ENCODE measurements at places on chromosomes 7 and 10.
A peak's percentile ranks its signal among the peaks of the same experiment; 100 is the strongest.

DNA sequence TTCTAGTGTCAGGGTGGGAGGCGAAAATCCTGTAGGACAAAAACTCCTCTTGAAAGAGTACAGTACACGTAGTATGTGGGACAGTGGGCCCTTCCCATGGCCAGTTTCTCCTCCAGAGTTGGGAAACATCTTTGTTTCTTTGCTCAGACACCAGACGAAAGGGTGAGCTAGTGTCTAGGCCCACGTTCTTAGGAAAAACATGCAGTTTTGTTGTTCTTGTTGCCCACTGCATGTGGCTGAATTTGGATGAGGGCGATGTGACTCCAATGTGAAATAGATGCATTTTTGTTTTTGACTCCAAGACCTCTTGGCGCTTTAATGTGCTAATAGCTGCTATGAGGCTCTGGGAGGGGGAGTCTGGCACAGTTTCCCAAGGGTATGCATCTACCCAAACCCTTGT lies 100.8 kb downstream of the ATXN7L1 start:
- no peaks in the 10 kb centered on the region for H3K4me1 ChIP-seq
- no peaks in the 10 kb centered on the region for H3K27me3 ChIP-seq
- H3K4me3 ChIP-seq: no peak overlapping the region
- H3K36me3 ChIP-seq: no peaks in the 10 kb centered on the region

DNA sequence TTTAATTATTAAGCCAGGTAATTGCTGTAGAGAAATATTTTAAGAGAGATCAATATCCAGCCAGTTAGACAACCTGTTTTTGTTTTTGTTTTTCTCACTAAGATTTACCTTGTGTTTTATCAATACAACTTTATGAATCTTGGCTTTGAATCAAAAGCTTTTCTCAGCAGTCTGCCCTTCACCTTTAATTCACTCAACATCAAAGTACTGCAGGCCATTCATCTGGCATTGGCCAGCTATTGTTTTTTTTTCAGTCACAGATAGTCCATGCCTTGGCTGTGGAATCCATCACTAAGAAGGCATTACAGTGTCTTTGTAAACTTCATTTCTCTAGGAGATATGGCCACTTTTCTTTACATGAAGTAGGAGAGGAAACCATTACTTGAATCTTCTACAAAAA lies 20.2 kb downstream of the SGCE start:
- DNase-seq: no peak
- peaks cover 7% of the 10 kb centered on the region for H3K4me1 ChIP-seq
- no peaks in the 10 kb centered on the region for H3K36me3 ChIP-seq
- no peak overlapping the region for H3K27ac ChIP-seq
- H3K27me3 ChIP-seq: no peaks in the 10 kb centered on the region

DNA sequence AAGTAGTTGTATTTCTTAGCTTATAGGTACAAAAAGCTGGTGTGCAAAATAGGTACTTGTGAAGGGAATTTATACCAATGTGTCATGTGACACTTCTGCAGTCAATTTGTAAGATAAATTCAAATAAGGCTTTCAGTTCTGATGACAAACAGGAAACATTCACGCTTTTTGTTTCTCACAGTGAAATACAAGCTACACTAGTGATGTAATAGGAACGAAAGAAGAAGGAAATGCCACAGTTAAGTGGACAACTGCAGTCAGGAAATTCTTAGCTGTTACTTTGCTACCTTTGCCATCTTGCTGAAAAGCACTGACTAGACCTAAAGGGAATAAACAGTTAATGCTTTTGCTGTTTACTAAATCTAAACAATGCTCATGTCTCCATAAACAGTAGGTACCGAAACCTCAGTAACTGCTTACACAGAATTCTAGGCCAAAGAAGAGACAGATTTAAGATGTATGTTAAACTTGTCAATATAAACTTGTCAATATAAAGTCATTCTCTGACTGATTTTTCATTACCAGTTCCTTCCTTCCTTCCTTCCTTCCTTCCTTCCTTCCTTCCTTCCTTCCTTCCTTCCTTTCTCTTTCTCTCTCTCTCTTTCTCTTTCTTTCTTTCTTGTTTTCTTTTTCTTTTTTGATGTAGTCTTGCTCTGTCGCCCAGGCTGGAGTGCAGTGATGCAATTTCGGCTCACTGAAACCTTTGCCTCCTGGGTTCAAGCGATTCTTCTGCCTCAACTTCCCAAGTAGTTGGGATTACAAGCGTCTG lies 10.1 kb downstream of the OTUD1 start:
- no peaks in the 10 kb centered on the region for H3K27me3 ChIP-seq
- no peaks in the 10 kb centered on the region for H3K36me3 ChIP-seq
- H3K4me3 ChIP-seq: no peak overlapping the region
- H3K27ac ChIP-seq: no peak overlapping the region
- peaks cover 3% of the 10 kb centered on the region for H3K4me1 ChIP-seq

DNA sequence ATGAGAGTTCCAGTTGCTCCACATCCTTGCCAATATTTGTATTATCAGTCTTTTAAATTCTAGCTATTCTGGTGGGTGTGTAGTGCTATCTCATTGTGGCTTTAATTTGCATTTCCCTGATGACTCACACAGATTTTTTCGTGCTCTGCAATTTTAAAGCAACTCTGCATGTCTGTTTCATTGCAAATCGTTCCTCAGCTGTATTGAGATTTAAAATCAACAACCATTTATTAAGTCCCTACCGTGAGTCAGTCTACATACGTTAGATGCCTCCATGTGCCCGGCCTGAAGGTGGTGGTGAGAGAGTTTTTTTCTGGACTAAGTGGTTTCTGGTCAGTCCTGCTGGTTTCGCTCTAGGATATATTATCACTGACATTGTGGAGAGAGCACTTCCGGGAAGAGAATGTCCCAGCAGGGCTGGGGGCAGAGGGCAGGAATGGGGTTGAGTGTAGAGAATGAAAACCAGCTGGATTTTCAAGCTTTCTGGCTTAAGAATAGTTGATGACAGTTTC lies 8.4 kb upstream of the HYCC1 start:
- no peak for DNase-seq
- no peaks in the 10 kb centered on the region for H3K36me3 ChIP-seq
- no peak overlapping the region for H3K4me3 ChIP-seq
- H3K27ac ChIP-seq: no peak overlapping the region
- H3K27me3 ChIP-seq: no peaks in the 10 kb centered on the region
- peaks cover 20% of the 10 kb centered on the region for H3K4me1 ChIP-seq

DNA sequence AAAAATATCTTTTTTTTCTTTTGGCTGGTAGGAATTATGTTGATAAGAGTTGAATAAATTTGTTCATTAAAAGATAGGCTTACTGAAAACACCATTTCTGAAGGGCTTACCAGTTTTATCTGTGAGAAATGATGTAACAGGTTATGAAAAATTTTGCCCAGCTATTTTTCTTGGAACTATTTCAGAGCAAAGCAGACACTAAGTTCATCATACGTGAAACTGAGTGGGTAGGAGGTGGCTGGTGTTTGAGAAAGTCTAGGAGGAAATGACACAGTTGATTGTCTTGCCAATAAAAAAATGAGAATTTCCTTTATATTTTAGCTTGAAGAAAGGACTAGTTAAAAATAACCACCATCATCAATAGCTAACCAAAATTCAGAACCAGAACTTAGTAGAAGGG lies 6.2 kb upstream of the MRC1 start:
- H3K27ac ChIP-seq: no peak overlapping the region
- H3K27me3 ChIP-seq: no peaks in the 10 kb centered on the region
- no peaks in the 10 kb centered on the region for H3K4me1 ChIP-seq
- DNase-seq: no peak
- H3K4me3 ChIP-seq: no peak overlapping the region

DNA sequence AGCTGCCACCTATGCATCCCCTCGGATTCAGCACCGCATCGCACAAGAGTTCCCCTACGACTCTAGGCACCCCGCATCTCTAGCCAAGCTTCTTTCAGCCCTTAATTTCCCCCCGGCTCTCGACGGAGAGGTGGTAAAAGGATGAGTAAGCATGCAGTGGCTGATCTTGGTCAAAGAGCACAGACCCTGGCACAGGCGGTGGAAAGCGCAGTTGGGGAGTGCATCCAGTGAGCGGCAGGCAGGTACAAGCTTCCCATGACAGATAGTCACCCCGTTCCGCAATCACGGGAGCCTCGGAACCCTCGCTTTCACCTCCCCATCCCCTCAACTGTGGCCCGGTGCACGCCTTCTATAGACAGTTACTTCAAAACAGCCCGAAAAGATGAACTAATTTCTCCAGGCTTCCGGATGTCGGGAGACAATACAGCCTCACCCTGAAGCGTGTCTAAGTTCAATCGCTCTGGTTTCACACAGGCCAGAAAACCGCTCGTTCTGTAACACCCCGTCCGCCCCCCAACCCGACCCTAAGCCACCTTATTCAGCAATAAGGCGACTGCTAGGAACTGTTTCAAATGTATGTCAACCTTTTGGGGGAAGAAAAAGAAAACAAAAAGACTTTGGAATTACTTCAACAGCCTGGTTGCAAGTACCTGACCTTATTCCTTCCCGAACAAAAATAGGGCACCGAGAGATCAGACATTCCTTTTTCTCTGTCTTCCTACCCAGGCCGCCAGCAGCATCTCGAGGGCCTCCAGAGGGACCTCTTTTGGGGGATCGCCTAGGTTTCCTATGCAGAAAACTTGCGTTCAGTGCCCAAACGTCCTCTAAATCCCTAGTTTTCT lies 1.4 kb downstream of the RHEB start:
- no peak for DNase-seq
- H3K4me1 ChIP-seq: peaks cover 40% of the 10 kb centered on the region
- H3K27ac ChIP-seq: peak overlapping the region; percentile 98
- H3K27me3 ChIP-seq: no peaks in the 10 kb centered on the region
- H3K36me3 ChIP-seq: no peaks in the 10 kb centered on the region
- H3K4me3 ChIP-seq: peak overlapping the region; percentile 95

GRCh38 chr7:44276571-44277221 lies 48.7 kb downstream of the CAMK2B start:
- H3K4me1 ChIP-seq: no peaks in the 10 kb centered on the region
- no peaks in the 10 kb centered on the region for H3K27me3 ChIP-seq
- no peak overlapping the region for H3K27ac ChIP-seq

- H3K4me3 ChIP-seq: no peak overlapping the region
- H3K27ac ChIP-seq: no peak overlapping the region
- no peaks in the 10 kb centered on the region for H3K36me3 ChIP-seq
Measured at GRCh38 chr7:84686373-84686772, 491.8 kb upstream of the SEMA3A start.

- no peaks in the 10 kb centered on the region for H3K27me3 ChIP-seq
- H3K27ac ChIP-seq: no peak overlapping the region
- DNase-seq: no peak
- H3K4me1 ChIP-seq: peaks cover 3% of the 10 kb centered on the region
- H3K36me3 ChIP-seq: no peaks in the 10 kb centered on the region
- H3K4me3 ChIP-seq: no peak overlapping the region
Measured at GRCh38 chr10:48555310-48556042, 49.4 kb downstream of the ARHGAP22 start.

DNA sequence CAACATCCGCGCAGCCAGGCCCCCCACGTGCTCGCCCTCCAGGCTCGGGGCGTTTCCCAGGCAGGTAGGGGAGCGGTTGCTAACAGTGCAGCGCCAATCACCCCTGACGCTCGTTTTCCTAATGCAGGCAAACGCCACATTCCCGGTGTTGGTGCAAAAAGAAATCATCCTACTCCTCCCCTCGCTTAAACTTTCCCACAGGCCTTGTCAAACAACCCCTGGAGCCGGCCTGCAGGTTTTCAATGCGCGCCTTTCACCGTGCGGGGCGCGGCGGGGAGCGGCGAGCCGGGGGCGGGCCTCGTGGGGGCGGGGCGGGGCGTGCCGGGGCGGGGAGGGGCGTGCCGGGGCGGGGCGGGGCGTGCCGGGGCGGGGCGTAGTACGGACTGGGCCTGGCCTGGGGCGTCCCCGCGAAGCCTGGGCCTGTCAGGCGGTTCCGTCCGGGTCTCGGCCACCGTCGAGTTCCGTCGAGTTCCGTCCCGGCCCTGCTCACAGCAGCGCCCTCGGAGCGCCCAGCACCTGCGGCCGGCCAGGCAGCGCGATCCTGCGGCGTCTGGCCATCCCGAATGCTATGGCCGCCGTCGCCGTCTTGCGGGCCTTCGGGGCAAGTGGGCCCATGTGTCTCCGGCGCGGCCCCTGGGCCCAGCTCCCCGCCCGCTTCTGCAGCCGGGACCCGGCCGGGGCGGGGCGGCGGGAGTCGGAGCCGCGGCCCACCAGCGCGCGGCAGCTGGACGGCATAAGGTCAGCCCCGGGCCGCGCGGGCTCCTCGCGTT lies at the start of gene ECHDC3:
ECHDC3 (plus strand) TSS at position 374 of the 770 bp plus-strand sequence; CDS start at position 569, 195 bp downstream.
- no peak within 1 kb of the TSS for H3K27ac ChIP-seq
- no peak for DNase-seq
- no peaks in the 10 kb centered on the region for H3K4me1 ChIP-seq
- no peaks in the 10 kb centered on the region for H3K27me3 ChIP-seq
- H3K4me3 ChIP-seq: peak within 1 kb of the TSS; percentile 71

DNA sequence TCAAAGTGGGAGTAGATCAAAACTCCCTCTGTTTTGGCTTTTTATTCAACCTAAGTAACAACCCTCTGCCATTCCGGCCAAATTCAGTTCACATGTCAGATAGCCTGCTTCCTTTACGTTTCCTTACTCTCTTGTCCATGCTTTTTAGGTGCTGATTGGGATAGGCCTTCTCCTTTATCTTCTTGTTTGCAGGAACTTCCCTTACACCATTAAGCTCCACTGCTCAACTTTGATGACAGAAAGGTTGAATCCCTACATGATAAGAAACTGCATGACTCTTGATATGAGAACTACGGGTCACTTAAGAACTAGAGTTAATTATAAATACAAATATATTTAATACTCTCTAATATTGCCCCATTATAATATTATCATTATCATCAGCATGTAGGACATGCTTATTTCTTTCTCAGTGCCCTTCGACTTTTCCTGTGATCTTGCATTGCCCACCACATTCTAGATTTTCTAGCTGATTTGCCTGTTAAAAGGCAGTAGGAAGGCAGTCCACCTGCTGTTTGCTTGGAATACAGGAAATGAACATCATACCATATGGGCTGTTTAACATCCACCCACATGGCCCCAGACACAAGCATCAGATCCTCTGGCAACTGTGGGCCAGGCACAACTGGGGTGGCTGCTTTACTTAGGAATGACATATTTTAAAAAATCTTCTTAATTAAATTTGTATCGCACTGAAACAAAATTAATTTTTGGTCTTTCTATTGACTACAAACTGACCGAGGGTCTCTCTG lies 59.7 kb upstream of the CCDC6 start:
- H3K36me3 ChIP-seq: no peaks in the 10 kb centered on the region
- H3K4me1 ChIP-seq: no peaks in the 10 kb centered on the region
- no peak overlapping the region for H3K27ac ChIP-seq
- H3K4me3 ChIP-seq: no peak overlapping the region
